HepG2 (cell line): ENCODE measurements at places on chromosomes 12 and 14. TPM values are rescaled to one million over a fixed set of nuclear protein-coding genes. Genes with fewer than 3 reads are reported as not detected.

GRCh38 chr12:83388551-83388950, 701.8 kb downstream of the TMTC2 start:
- DNase-seq, result no peak

DNA sequence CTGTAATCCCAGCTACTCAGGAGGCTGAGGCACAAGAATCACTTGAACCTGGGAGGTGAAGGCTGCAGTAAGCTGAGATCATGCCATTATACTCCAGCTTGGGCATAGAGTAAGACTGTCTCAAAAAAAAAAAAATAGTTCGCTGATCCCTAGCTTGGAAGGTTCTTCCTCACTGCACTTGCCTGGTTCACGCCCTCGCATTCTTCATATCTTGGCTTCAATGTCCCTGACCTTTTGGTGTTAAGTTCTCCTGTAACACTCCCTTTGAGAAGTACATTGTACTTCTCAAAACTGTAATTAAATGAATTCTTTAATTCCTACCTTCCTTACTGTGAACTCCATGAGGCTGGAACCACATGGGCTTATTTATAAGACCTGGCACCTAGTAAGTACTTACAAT, 16.5 kb upstream of the TPCN1 start:
- DNase-seq, result no peak

DNA sequence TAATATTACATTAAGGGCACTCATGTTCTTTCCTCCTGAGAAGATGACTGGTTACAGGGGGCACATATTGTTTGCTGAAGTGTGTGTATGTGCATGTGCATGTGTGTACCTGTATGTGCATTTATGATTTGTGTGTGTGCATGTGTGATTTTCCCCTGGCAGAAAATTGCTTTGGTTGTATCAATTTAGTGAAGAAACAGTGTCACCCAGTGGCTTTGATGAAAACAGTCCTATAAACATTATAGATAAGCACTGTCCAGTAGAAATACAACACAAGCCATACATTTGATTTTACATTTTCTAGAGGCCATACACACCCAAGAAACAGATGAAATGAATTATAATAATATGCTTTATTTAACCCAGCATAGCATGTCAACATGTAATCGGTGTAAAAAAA, 8.6 kb downstream of the PDE3A start:
- DNase-seq, result no peak

Gene TAS2R9
- total RNA-seq, result 0.11 TPM in 1 of 2 replicates, not detected in the other

GRCh38 chr14:52413729-52414408, 99.8 kb downstream of the PTGER2 start:
- no peak for DNase-seq

Gene RERGL
- total RNA-seq, result not detected in 2 replicates
